Breast epithelium (tissue), 4 donors: ENCODE measurements at places on chromosomes 3 and 15. TPM values are rescaled to one million over a fixed set of nuclear protein-coding genes. Genes with fewer than 3 reads are reported as not detected.

DNA sequence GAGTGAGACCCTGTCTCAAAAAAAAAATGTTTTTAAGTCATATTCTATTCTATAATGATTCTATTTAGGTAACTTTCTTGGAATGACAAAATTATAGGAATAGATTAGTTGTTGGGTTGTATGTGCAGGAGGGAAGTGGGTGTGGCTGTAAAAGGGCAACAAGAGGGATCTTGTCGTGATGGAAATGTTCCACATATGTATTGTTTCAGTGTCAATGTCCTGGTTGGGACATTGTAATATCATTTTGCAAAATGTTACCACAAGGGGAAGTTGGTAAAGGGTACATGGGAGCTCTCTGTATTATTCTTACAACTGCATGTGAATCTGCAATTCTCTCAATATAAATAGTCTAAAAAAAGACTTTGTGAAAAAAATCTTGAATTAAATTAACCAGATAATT is 14.3 kb upstream of the ABHD5 start:
- no peak overlapping the region for H3K27ac ChIP-seq
- H3K36me3 ChIP-seq, result no peaks in the 10 kb centered on the region
- no peaks in the 10 kb centered on the region for H3K4me1 ChIP-seq
- no peaks in the 10 kb centered on the region for H3K27me3 ChIP-seq
- DNase-seq, result no peak
- no peak overlapping the region for H3K4me3 ChIP-seq

Gene TMEM266
- total RNA-seq, result 0.32 TPM

GRCh38 chr15:86165265-86166211 is 85.9 kb downstream of the AGBL1 start:
- no peaks in the 10 kb centered on the region for H3K36me3 ChIP-seq
- H3K4me1 ChIP-seq, result no peaks in the 10 kb centered on the region
- H3K27ac ChIP-seq, result no peak overlapping the region

DNA sequence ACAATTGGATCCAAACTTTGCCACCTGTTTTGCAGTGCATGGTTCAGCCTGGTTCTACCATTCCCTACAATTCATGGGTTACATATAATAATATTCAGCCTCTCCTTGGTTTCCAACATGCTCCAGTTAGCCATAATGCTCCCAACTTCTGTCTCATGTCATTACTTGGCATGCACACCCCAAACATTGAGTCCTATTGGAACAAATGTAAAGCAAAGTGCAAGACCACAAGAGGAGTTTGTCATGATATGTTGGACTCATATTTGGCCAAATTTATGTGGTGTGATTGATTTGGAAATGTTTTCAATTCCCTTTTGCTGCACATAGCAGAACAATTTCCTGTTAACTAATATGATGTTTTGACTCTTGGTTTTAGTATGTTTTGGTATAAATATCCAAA is 50.2 kb downstream of the KCNAB1 start:
- H3K4me1 ChIP-seq, result no peaks in the 10 kb centered on the region
- H3K36me3 ChIP-seq, result no peaks in the 10 kb centered on the region
- H3K27ac ChIP-seq, result no peak overlapping the region
- no peak for DNase-seq

DNA sequence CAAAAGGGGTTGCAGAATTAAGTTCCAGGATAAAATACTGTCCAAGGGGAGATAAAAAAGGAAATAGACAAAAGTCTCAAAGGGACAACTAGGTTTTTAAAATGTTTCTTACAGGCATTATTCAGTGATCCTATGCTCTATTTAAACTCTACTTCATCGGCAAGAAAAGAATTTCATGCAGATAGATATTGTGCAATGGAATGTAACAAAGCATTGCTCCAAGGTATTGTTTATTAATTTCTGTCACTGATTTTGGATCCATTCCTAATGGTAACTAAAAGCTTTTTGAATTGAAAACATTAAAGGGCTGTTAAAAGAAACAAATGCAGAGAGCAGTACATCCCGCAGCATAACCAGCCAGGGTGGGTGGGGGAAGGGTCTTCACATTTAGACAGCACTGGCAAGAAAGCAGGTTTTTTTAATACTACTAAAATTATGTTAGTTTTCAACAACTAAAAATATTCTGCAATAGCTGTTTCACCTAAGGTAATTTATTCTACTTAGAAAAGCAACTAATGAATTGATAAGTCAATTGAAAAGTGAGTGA is 82.9 kb downstream of the THBS1 start:
- no peak overlapping the region for H3K27ac ChIP-seq
- DNase-seq, result no peak
- no peaks in the 10 kb centered on the region for H3K36me3 ChIP-seq
- H3K27me3 ChIP-seq, result no peaks in the 10 kb centered on the region
- no peak overlapping the region for H3K4me3 ChIP-seq

Gene TMEM207
- not detected for total RNA-seq

DNA sequence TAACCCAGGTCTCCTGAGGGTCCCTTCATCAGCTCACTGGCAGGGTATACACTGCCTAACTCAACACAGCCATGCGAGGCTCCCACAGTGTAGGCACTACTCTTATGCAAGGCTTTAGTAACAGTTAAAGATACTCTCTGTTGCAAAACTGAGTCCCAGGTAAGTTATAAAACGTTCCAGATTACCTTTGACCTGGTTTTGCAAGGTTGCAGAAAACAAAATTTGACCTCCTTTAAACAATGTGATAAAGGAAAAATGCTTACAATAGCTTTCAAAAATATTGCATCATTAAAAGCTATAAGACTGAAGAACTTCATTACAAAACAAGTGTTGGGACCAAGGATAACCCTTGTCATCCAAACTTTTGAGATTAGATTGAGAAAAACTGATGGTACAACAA is 5.5 kb downstream of the SLC27A2 start:
- DNase-seq, result no peak
- no peaks in the 10 kb centered on the region for H3K4me1 ChIP-seq
- H3K27me3 ChIP-seq, result peaks cover 4% of the 10 kb centered on the region
- no peak overlapping the region for H3K4me3 ChIP-seq

DNA sequence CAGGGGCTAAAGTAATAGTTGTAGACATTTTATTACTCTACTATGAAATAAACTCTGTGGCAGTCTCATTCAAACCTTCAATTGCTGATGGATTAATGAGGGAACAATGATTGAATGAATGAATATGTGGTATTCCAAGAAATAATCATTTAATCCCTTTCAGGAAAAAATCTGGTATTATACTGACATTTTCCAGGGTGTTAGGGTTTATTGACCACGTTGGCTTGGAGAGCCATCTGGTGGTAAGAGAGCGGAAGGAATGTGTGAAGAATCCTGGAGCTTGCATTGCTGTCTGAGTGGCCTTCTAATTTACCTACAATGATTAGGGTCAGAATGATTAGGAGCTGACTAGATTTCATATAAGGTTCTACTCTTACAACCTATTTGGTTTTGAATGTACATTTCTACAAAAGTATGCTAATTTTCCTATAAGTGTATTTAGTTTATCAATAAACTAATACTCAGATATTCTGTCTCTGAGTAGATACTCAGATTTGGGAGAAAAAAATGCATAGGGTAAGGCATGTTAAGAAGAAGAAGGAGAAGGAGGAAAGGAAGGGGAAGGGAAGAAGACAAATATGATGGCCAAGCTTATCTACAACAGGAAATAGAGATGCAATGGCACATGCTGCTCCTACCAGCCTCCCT is 249.9 kb downstream of the ROBO1 start:
- H3K27me3 ChIP-seq, result no peaks in the 10 kb centered on the region
- no peaks in the 10 kb centered on the region for H3K4me1 ChIP-seq
- no peak overlapping the region for H3K27ac ChIP-seq
- no peak overlapping the region for H3K4me3 ChIP-seq

DNA sequence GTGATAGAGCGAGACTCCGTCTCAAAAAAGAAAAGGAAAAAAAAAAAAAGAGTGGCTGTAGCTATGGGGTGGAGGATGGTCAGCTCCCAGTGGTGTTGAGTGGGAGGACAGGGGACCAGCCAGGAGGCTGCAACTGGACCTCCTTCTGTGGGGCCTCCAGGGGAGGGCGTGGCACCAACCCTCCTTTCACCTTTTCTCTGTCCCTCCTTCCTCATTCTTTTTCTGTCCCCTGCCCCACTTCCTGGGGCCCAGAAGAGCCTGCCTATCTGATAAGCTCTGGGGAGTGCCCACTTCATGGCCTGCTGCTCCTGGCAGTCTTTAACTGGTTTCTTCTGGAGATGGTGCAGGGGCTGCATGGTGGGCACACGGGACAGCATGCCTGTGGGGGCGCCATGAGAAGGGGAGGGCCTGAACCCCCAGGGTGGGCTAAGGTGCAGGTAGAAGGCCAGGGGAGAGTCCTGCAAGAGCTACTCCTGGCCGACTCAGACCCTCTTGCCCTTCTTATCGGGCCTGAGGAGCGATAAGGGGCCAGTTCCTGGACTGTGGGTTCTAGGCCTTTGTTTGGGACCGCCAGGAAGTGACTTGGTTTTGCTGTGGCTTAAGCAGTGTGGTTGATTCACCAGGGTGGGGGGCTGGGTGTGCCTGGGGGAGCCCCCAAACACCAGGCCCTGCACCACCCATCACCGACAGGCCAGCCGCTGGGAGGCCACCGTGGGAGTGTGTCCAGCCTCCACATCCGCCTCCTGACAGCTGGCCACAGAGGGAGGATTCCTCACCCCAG is 49.4 kb upstream of the FLNB start:
- H3K4me1 ChIP-seq, result no peaks in the 10 kb centered on the region
- DNase-seq, result no peak
- H3K4me3 ChIP-seq, result peak overlapping the region; percentile 5
- no peak overlapping the region for H3K27ac ChIP-seq
- no peaks in the 10 kb centered on the region for H3K27me3 ChIP-seq
